ENCODE measurements at places on chromosomes 6 and 20. TPM values are rescaled to one million over a fixed set of nuclear protein-coding genes. Genes with fewer than 3 reads are reported as not detected.

- DNase-seq = no peak
Observed at GRCh38 chr20:51417250-51418136, 125.0 kb downstream of the NFATC2 start.

DNA sequence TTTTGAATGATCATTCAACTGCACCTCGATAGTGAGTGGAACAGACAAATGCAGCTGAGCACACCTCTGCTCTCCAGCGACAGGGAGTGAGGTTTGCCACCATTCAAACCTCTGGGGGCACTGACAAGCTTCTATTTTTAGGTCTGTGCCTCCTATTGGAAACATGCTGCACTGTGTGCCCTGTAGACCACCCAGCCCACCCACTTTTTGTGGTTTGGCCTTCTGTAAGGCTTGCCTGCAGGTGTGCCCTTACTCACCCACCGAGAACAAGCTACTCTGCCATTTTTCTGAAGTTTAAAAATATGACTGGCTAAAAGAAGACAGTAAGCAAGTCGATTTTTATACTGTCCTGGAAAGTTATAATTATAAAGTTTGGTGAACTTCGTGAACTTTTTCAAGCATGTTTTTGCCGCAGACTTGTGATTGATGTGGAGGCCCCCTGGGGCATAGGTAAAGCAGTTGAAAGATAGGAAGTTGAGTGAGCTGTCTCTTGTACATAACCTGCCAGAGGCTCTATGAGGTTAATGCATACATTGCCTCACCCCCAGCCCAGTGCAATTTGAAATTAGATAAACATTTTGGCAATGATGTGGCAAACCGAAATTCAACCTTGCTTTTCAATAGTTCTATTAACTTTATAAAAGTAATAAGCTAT, 53.8 kb downstream of the ADGRG6 start:
- DNase-seq = no peak

- DNase-seq = no peak
Observed at GRCh38 chr6:112198582-112198981, 55.8 kb downstream of the LAMA4 start.

DNA sequence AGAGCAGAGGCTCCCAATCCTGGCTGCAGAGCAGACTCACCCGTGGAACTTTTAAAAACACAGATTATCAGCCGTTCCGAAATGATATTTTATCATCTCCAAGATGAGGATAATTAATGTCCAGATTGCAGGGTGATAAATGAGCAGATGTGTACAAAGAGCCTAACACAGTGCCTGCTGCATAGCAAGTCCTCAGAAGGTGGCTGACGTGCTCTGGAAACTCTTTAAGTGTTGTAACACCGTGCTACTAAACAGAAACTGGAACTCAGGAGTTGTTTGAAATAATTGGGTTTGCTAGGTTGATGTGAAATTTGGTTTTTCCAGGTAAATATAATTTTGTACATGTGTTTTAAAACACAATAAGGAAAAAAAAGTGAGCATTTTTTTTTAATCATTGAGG, 118.0 kb downstream of the ARMC2 start:
- no peak for DNase-seq

DNA sequence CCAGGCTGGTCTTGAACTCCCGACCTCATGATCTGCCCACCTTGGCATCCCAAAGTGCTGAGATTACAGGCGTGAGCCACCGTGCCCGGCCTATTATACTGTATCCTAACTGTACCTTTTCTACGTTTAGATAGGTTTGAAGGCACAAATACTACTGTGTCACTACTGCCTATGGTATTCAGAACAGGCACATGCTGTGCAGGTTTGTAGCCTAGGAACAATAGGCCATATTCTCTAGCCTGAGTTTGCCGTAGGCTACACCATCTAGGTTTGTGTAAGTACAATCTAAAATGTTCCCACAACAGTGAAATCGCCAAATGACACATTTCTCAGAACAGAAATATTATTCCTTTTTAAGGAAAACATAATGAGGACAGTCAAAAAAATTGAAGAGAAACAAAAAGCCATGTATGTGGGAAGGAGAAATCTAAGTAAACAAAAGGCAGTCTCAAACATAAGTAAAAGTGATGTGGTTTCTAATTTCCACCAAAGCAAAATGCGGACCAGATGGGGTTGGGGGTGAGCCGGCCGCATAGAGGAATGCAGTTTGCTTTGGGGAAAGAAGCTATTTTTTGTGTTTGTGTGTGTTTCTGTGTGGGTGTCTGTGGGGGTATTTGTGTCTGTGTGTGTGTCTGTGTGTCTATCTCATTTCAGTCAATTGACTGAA, 192.6 kb upstream of the SALL4 start:
- DNase-seq = no peak

- no peak for DNase-seq
Observed at GRCh38 chr6:132760256-132760655, 2.6 kb upstream of the VNN2 start.

GRCh38 chr6:138109042-138109997, 2.1 kb upstream of the PERP start:
- DNase-seq = peak; percentile 85

GRCh38 chr6:46491201-46491627, at the start of gene RCAN2:
Gene RCAN2, minus strand, starts transcription at chr6:46491449.
- peak; percentile 66 for DNase-seq

GRCh38 chr6:21856456-21856825, 262.9 kb downstream of the SOX4 start:
- DNase-seq = no peak

DNA sequence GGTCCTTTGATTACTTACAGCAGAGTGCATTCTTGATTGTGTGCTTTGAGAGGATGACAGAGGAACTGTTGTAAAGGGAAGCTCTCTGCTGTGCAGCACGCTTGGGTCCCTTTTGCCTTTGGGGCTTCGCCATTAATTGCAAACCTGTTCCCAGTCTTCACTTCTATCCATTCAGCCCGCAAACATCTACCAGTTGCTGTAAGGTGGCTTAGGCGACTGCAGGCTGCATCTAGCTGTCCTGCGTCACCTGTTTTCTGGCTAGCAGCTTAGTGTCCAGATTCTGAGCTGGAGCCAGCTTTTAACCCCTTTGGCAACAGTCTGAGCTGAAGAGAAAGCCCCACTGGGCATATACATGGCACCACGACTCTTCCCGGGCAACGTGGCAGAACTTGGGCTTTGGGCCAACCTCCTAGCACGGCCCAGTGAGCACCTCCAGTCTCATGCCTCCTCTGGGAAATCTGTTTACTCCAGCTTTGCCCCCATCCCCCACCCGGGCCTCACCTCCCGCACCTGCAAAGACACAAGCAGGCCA, 2.5 kb upstream of the FASTKD5 start:
- DNase-seq = no peak

DNA sequence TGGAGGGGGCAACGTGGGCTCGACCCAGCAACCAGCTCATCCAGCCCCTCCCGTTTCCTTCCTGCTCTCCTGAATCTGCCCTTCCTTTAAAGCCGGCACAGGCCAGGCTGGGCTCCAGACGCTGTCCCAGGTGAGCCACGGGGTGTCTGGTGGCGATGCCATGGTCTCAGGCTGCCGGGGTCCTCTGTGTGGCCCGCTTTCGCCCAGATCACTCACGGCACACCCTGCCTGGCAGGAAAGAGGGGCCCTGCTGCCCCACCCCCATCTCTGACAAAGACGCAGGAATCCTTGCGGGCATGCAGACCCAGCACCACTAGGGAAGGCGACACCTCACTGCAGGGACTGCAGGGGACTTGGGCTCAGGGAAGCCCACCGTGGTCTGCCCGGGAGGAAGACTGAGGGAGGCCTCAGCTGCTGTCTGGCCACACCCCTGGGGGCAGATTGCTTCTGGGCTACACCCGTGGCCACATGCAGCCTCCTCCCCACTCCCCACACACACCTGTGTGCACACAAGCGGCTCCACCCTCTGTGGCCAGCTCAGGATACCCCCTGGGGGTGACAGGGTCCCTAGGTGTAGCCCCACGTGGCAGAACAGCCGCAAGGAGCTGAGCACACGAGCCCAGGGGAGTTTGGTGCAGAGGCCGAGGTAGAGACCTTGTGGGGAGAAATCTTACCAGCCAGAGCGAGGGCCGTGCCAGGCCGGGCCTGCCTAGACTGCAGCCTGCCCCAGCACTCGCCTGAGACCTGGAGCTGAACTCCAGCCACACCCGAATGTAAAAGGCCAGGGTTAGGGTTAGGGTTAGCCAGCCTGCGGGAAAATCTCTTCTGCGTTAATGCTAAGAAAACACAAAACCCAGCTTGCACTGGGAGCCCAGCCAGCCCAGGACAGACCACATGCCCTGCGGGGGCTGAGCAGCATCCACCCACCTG, 104.6 kb downstream of the DLL1 start:
- no peak for DNase-seq

GRCh38 chr6:158226655-158227512, 58.7 kb downstream of the GTF2H5 start:
- peak; percentile 41 for DNase-seq

DNA sequence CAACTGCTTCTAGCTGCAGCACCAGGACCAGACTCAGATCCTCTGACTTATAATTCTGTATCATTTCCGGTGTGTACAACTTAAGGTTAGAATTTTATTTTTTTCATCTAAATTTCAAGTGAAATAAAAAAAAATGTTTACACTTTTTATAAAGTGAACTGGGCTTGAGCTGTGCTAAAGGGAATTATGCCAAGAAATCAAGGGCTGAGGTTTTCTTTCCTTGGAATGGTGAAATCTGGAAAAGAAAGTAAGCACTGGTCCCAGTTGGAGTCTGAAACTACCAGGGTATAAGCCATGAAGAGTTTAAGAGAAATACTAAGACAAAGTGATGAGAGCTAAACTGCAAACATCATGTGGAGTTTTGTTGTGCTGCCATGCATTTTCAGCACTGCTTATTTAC, 21.7 kb upstream of the FYN start:
- no peak for DNase-seq

GRCh38 chr6:154314084-154314483, 42.5 kb downstream of the IPCEF1 start:
- DNase-seq = no peak

DNA sequence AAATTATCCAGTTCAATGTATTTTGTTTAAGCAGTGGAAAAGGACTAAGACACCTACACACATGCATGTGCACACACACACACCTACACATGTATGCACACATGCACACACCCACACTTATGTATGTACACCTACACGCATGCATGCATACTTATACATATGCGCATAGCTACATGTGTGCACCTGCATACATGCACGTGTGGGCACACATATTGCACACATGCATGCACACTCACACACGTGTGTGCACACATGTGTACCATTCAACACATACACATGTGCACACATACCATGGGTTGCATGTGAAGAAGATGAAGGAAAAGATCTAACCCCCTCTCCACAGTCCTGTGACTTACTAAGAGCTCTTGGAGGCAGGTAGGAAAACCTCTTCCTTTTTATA, 122.0 kb upstream of the MAFB start:
- no peak for DNase-seq

DNA sequence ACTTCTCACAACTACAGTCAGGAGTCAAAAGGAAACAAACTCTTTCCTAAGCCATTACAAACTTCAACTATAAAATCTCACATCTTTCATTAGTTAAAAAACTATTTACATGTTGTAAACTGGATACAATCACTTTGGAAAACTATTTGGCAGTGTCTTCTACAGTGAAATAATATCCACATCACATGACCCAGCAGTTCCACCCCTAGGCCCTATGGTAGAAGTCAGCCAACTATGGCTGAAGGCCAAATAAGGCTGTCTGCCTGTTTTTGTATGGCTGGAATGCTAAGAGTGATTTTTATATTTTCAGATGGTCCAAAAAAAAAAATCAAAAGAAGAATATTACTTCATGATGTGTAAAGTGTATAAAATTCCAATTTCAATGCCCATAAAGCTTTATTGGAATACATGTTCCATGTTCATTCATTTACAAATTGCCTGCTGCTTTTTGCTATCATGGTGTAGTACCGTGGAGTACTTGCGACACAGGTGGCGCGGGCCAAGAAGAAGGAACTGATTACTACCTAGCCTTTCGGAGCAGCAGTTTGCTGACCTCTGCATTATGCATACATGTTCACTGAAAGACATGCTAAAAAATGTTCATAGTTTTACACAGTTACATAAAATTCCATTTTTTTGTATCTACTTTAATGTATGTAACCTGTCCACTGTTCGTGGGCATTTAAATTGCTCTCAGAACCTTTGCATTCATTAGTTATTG, 129.0 kb downstream of the KIF16B start:
- DNase-seq = no peak

GRCh38 chr20:64110411-64111068, 3.2 kb upstream of the NPBWR2 start:
- DNase-seq = no peak

DNA sequence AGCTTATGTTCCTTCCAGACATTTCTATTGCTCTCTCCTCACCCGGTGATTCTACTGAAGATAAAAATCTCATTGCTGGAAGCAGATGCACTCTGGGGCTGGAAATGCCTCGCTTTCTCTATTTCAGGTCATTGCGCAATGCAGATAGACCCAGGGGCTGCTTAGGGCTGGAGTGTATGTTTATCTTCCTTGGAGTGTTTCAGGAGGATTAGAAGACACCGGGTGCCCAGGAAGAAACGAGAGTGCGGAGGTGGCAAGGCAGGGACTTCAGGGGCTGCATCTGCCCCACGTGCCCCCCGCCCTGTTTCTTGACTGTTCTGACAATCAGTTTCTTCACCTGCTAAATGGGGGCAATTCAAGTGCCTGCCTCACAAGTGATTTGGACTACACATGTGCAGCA, 45.6 kb upstream of the IYD start:
- DNase-seq = no peak

DNA sequence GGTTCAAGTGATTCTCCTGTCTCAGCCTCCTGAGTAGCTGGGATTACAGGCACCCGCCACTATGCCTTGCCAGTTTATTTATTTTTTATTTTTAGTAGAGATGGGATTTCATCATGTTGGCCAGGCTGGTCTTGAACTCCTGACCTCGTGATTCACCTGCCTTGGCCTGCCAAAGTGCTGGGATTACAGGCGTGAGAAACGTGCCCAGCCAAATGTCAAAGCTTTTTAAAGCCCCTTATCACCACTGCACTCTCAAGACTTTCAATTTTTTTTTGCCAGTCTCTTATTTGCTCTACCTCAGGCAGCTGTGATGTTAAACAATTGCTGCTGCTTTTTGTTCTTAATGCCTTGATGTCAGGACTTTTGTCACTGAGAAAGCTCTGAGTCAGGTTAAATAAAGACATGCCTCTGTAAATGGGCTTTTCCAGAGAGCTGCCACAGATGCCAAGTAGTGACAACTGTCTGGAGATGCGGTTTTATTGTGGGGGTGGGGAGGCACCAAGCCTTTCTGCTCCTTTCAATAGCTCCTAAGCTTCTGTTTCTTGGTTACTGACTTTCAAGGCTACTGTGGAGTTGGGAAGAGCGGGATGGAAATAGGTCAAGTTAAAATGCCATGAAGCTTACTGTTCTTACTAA, 29.2 kb downstream of the RSPH3 start:
- DNase-seq = no peak

Gene DSP
- total RNA-seq = 249 TPM

Gene ENPP3
- 21.2 TPM for total RNA-seq

Gene PGC
- not detected for total RNA-seq

Gene SIRPB1
- 1.8 TPM for total RNA-seq

Gene ADGRF5
- 3.2 TPM for total RNA-seq

Gene PAK1IP1
- total RNA-seq = 7.5 TPM

Gene ESF1
- 11.7 TPM for total RNA-seq

Gene PSORS1C1
- 4.9 TPM for total RNA-seq

Gene HTR1E
- total RNA-seq = not detected

Data from left colon (tissue), 2 donors.